ENCODE measurements at places on chromosomes 13 and 19.
A peak's percentile ranks its signal among the peaks of the same experiment; 100 is the strongest.

GRCh38 chr13:46288570-46289259, 77.0 kb downstream of the LRRC63 start:
- DNase-seq, result peak; percentile 83

- no peak for DNase-seq
Observed at GRCh38 chr19:10013834-10014618, 743 bp downstream of the RDH8 start.

- no peak for DNase-seq
Observed at GRCh38 chr13:33257841-33258807, 27.4 kb downstream of the STARD13 start.

DNA sequence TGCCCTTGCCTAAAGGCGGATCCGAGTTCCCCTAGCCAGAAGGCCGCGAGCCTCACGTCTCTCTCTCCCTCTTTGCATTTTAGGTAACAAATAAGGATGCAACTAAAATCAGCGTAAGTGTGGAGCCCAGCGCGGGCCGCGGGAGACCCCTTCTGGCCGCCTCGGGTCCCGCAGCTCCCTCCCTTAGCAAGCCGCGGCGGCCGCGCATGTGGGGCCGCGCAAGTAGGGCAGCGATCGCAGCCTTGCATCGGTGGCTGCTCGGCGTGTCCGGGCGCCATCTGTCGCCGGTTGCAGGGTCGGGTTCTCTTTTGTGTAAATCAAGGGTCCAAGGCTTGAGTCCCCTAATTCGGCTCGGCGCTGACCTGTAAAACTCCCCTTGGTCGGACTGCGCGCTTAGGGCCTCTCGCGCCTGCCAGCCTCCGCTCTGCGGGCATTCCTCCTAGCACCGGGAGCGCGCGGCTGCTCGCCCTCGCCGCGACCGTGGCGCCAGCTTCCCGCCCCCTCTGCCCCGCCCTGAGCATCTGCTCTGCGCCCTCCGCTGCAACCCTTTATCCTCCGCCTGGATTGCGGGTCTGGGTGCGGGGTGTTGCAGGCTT, 2.7 kb downstream of the VSTM2B start:
- peak; percentile 28 for DNase-seq

GRCh38 chr13:79987323-79987722, 353.6 kb downstream of the SPRY2 start:
- no peak for DNase-seq

GRCh38 chr13:99214232-99214631, 13.6 kb downstream of the UBAC2 start:
- DNase-seq, result no peak

DNA sequence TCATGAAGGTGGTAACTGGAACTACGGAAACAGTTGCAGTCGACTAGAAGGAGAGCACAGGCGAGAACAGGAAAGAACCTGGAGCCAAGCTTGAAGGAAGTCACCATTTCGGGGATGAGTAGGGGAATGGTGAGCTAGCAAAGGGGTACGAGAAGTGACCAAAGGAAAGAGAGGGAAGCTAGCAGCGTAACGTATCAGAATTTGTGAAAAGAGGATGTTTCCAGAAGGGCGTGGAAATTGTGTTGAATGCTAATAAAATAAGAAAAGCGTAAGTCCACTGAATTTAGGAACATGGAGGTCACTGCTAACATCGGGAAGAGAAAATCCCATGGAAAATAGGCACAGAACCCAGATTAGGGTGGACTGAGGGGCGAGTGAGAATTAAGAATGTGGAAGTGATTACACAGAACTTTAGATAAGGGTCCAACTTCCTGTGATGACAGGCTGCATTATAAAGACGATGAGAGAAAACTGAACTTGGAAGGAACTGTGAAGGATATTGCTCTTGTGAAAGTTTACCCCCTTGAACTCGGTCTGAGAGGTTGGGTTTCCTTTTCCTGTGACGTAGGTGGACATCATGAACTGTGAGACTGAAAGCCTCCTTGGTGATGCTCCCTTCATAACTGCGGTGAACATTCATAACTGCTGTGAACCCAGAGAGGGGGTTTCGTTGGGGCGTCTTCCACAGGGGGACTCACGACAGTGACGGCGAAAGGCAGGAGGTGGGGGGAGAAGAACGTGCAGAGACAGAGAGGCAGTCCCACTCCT, 2.0 kb upstream of the FFAR2 start:
- peak; percentile 36 for DNase-seq

- DNase-seq, result no peak
Observed at GRCh38 chr19:34224996-34225658, 29.2 kb upstream of the GARRE1 start.

- no peak for DNase-seq
Observed at GRCh38 chr13:51397262-51397941, 55.4 kb downstream of the INTS6 start.

GRCh38 chr19:13212759-13213330, 62.6 kb downstream of the IER2 start:
- peak; percentile 42 for DNase-seq

DNA sequence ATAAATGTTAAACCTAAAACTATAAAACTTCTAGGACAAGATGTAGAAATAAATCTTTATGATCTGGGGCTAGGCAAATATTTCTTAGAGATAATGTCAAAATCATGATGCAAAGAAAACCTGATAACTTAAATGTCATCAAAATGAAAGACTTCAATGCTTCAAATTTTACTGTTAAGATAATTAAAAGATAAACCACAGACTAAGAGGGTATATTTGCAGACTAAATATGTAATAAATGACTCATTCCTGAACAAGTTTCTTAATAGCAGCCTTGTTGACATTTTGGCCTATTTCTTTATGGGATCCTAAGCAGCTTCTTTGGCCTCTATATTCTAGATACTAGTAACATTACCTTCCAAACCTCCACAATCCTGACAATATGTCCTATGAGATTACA, 2878.3 kb upstream of the PCDH20 start:
- no peak for DNase-seq

- no peak for DNase-seq
Observed at GRCh38 chr13:85266771-85267170, 532.4 kb downstream of the SLITRK6 start.

- no peak for DNase-seq
Observed at GRCh38 chr19:27828829-27829228, 1384.1 kb downstream of the UQCRFS1 start.

DNA sequence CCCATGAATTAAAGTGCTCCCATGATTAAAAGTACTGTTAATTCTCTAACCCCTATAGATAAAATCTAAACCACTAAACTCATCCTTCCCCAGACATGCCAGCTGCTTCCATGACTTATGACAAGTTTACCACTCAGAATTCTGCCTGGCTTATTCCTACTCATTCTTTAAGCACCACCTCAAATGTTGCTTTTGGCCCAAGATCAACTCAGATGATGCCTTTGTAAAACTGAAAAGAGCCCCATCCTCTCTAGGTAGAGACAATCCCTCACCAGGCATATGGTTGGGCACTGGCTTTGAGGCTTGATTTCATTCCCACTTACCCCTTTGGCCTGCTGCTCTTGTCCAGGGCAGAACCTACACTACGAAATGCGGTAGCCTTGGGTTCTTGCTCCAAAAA, 250.0 kb downstream of the DNAJC15 start:
- no peak for DNase-seq

- DNase-seq, result no peak
Observed at GRCh38 chr13:83752141-83752540, 130.1 kb downstream of the SLITRK1 start.

- DNase-seq, result no peak
Observed at GRCh38 chr19:34319230-34319585, 45.8 kb upstream of the GPI start.

- DNase-seq, result no peak
Observed at GRCh38 chr13:37529751-37530385, 68.7 kb downstream of the POSTN start.

DNA sequence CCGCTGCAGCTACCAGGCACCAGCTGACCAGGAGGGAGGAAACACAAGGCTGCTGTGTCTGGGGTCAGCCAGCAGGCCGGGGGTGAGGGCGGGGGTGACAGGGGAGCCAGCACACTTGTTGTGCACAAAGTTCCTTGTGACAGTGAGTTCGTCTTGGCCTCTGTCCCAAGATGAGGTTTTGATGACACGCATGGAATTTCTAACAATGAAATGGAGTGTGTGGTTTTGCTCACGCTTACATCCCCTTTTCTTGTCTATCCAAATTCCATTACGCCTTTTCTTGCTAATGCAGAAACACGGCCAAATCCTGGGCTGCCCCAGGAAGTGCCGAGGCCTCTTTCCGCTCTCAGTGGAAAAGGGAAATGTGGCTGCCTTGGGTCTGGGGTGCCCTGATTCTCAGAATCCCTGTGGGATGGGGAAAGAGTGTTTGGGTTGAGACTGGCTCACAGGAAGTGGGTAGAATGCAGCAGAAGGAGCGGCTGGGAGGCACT, 73.8 kb downstream of the GADD45B start:
- peak; percentile 89 for DNase-seq

- DNase-seq, result no peak
Observed at GRCh38 chr13:48121733-48122132, 26.8 kb upstream of the MED4 start.

DNA sequence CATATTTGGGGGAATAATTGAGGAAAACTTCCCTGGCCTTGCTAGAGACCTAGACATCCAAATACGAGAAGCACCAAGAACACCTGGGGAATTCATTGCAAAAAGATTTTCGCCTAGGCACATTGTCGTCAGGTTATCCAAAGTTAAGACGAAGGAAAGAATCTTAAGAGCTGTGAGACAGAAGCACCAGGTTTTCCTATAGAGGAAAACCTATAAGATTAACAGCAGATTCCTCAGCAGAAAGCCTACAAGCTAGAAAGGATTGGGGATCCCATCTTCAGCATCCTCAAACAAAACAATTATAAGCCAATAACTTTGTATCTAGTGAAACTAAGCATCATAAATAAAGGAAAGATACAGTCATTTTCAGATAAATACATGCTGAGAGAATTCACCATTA, 114.9 kb downstream of the PIBF1 start:
- DNase-seq, result no peak

DNA sequence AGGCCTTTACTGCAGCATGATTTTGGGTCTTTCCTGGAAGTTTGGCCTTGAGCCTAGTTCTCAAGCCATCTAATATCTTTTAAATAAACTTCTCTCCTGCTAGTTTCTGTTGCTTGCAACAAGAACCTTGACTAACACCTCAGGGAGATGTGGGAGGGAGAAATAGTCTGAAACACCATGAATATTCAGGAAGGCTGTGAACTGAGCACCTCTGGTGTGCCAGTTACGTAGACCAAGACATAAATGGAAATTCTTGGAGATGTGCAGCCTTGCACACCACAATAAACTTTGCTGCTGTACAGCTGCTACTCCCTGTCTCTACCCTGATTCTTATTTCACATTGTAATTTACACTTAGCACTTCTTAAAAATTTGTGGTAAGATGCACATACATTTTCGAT, 86.9 kb upstream of the SPATA13 start:
- no peak for DNase-seq

DNA sequence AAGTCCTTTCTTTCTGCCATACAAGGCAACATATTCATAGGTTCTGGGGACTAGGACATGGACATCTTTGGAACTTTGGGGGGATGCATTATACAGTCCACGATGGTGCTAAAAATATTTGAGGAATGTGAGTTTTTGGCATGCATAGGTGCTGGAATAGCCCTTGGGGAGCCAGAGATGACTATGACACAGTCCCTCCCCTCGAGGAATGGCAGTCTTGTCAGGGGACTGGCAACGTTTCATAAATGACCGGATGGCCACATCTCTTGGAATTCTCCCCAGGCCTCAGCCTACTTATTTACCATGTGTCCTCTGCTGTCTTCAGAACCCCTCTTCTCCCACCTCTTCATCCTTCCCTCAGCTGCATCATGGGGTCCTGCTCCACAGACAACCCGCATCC, 13.6 kb downstream of the MEIOSIN start:
- DNase-seq, result no peak

GRCh38 chr13:91212231-91212630, 135.3 kb upstream of the MIR17HG start:
- no peak for DNase-seq

Measured in Kasumi-1 (cell line).